ENCODE measurements at places on chromosomes 16 and 17.

DNA sequence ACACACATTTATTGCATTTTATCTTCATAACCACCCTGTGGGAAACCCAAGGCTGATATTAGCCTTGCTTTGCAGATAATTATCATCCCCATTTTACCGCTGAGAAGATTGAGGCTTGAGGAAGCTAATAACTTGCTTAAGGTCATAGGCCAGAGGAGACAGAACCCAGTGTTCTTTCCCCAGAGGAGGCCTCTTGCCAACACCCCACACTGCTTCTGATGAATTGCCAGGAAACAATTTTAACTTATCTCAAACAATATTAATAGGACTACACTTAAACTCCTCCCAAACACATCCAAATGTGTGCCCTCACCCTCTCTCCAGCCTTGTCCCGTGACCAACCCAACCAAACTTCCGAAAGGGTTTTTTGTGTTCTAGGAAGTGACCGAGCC, 2.1 kb upstream of the SPG7 start:
- no peak for DNase-seq

GRCh38 chr16:2154533-2155090, 970 bp upstream of the TRAF7 start:
- DNase-seq, result no peak

DNA sequence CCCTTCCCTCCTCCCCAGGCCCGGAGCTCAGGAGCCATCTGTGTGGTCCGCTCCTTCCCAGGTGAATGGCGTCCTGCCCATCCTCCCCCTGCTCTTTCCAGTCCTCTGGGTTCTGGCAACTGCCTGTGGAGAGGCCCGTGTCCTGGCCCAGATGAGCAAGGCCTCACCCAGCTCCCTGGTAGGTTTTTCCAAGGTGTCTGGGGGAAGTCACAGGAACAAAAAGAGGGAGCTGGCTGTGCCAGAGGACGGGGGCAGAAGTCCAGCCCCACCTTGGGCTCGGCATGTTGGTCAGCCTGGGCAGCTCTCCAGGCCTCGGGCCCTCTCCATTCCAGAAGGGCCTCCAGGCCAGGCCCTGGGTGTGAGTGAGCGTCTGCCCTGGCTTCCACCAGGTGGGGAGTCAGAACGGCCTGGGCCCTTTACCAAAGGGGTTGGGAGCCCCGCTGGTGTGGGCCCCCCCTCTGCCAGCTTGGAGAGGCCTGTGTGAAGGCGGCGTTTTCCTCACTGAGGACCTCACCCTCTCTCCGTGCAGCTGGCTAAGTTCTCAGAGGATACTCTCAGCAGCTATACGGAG, 25.1 kb downstream of the CASKIN2 start:
- no peak for DNase-seq

DNA sequence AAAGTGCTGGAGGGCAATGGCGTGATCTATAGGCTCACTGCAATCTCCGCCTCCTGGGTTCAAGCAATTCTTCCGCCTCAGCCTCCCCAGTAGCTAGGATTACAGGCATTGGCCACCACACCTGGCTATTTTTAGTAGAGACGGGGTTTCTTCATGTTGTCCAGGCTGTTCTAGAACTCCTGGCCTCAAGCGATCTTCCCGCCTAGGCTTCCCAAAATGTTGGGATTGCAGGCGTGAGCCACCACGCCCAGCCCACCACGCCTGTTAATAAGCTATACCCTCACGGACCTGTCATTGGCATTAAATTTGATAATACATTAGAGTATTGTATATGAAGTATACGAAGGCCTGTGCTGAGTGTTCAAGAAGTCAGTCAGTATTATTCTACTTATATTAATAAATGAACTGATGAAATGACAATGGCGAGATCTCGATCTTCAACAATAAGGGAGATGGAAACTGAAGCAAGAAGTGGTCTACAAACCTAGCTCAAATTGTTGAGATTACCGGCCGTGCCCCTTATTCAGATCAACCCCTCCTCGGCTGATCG, 818 bp upstream of the BCAS3 start:
- DNase-seq, result no peak

DNA sequence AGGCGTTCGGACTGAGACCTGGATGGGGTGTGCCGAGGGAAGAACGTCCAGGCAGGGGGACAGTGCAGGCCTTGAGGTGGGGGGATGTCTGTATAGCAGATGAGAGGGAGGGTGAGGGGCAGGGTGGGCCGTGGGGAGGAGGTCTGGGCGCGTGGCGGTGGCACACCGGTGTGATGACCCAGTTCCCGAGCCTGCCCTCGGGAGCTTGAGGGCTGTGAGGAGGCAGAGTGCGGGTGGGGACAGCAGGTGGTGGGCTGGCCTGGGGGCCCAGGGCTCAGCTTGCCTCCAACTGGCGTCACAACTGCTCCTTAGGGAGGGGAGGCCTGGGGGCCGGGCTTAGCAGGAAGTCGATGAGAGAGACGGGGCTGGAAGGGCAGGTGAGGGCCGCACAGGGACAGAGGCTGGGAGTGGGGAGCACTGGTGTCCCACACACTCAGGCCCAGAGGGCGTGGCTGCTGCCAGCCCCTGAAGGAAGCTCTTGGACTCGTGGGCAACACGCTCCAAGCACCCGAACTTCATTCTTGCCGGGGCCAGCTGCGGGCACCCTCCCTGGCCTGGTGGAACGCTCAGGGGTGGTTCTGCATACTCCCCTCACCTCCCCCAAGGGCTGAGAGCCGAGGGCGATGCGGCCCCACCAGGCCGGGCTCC, 6.5 kb downstream of the CACNA1H start:
- no peak for DNase-seq

DNA sequence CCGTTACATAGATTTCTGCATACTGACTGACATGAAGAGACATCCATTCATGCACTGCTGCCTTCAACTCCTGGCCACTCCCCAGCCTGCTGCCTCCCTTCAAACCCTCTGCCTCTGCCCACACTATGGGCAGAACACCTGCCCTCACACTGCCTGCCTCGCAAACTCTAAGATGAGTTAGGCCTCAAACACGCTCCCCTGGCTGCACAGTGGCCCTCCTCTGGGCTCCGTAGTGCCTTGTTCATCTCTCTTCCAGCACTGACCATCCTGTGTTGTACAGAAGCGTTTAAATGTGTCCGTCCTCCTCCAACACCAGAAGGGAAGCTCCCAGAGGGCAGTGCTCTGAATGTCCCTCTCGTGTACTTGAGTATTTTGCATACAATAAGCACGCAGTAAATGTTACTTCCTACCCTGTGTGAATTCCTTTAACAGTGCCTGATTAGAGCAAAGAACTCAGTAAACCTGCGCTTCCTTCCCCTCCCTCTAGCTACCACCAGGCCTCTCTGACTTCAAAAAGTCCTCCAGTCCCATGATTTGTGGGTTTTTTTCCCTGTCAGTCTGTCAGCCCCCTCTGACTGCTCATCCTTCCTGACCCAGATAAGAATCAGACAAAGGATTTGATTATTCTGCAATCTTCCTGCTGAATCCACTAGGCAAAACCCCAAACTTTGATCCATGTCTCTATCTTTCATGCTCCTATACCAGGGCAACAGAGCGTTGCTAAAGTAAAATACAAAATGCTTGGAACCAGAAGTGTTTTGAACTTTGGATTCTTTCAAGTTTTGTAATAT, 3.9 kb downstream of the DHX33 start:
- DNase-seq, result no peak

DNA sequence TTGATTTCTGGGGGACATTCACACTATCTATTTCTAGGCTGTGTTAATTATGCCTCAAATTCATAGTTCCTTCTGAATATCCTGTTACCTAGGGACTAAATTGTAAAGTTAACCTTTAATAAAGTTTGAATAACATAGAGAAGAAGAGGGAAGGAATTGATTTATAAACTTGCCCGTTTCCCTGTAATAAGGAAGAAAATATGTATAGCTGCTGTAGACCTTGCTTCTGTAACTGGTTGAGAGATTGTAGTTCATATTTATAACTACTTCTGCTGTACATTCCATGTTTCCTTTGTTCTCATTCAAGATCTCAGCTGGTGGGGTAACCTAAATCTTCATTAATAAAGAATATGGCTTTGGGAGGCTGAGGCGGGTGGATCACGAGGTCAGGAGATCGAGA, 19.2 kb downstream of the NF1 start:
- DNase-seq, result no peak

DNA sequence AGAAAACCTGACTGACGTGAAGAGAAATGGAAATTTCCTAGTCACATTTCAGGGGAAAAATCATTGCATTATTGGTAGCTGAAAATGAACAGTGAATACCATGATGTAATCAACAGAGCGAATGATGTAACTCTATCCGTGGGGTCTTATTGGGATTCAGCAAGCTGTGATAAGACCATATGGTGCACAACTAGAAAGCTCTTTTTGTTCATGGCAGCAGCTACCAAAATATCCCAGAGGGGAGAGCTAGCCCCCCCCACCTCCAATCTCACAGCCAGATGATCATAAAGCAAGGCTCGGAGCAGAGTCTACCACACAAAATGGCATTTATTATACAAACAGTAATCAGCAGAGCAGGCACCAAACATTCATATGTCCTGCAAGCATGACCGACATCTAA, 22.2 kb upstream of the DNAH17 start:
- no peak for DNase-seq

- peak; percentile 29 for DNase-seq
Observed at GRCh38 chr17:19513897-19514488, 19.7 kb upstream of the SLC47A1 start.

GRCh38 chr16:87554754-87555427, 47.4 kb upstream of the JPH3 start:
- DNase-seq, result no peak

DNA sequence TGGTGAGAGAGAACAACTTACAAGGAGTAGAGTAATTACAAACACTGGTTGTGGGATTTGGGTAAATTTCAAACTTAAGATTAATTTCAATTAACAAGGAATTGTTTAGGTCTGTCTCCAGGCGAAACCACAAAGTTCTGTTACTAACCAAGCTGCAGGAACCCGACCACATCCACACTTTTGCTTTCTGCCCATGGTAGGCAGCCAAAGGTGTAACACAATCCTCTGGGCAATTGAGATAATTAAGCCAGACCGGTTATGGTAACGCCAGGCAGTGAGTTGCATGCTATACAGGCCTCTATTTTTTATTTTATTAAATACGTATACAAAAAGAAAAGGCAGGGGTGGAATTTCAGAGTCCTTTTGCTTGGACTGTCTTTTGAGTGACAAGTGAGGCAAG, 12.0 kb downstream of the KCNJ2 start:
- no peak for DNase-seq

GRCh38 chr17:6555331-6556120, 829 bp downstream of the PITPNM3 start:
- no peak for DNase-seq

- no peak for DNase-seq
Observed at GRCh38 chr16:9660898-9661297, 521.3 kb downstream of the GRIN2A start.

DNA sequence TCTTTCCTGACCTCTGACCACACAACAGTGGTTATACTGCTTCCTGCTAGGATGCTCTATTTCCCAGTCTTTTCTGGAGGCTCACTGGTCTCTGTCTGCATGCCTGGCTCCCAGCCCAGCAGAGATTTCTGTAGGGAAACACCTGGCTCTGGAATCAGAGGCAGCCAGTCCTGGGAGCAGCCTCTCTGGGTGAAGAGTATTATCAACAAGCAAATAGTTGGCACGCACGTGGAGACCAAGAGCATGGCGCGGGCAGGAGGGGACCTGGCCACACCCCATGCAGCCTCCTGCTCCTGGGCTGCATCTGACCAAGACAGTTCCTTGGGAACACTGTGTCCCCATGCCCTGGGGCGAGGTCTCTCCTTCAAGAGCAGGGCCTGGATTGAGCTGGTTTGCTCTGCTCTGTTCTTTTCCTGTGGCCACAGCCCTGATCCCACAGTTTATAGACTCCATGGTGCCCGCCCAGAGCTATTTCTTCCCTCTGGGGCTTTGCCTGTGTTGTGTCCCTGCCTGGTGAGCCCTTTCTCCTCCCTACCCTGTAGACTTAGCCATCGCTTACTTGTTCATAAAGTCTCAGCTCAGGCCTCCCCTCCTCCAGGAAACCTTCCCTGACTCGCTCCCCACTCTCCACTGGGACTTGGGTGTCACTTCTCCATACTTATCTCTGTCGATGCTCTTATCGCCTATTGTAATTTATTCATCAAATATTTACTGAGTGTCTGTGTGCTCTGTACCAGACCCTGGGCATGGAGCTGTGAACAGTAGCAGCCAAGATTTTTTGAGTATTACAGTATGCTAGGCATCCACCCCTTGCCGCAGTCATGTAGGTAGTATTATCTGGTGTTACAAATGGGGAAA, 60.6 kb downstream of the SCNN1B start:
- no peak for DNase-seq

- no peak for DNase-seq
Observed at GRCh38 chr16:70254965-70255286, 3.2 kb upstream of the EXOSC6 start.

Data from HFF-Myc (cell line).